ENCODE measurements at places on chromosomes 2 and 18.

- DNase-seq, result no peak
These were observed 57.0 kb upstream of the SCN1A start for GRCh38 chr2:166184789-166185188.

DNA sequence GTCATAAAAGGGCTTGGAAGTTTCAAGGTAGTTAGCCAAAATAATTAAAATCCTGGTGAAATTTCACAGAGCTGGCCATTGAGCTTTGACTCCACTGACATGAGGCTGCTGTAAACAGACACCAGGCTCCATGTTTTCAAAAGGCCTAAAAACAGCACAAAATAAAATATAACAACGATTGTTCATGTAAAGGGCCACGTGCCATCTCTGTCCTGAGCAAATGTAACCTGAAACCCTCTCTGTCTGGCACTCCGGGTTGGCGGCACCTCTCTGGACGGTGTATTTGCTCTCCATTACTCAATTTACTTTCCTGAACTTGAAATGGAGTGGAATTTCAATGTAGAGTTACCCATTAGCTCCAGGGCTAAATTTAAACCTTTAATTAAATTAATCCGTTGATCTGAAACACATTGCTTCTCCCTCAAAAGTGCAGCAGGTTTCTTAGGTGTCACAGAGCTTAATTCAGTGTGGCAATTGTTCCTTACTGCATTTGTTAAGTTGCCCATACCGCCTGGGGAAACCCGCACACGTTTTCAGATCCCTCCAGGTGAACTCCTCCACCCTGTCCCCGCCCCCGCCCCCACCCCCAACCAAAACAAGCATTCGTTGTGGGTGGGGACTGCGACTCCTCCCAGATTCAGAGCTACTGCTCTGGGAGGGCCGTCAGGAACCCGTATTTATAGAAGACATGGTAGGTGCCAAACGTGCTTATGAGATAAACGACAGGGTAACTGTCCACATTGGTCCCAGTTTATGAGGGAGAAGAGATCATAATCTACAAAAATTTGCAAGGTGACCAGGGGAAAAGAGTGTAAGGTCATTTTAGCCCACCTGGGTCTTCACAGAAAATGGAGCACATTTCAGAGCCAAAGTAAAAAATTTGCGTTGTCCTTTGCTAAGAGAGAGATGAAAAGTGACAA lies 1.2 kb upstream of the CABLES1 start:
- no peak for DNase-seq

- no peak for DNase-seq
These were observed 136.2 kb downstream of the BCL2 start for GRCh38 chr18:63183378-63183777.

DNA sequence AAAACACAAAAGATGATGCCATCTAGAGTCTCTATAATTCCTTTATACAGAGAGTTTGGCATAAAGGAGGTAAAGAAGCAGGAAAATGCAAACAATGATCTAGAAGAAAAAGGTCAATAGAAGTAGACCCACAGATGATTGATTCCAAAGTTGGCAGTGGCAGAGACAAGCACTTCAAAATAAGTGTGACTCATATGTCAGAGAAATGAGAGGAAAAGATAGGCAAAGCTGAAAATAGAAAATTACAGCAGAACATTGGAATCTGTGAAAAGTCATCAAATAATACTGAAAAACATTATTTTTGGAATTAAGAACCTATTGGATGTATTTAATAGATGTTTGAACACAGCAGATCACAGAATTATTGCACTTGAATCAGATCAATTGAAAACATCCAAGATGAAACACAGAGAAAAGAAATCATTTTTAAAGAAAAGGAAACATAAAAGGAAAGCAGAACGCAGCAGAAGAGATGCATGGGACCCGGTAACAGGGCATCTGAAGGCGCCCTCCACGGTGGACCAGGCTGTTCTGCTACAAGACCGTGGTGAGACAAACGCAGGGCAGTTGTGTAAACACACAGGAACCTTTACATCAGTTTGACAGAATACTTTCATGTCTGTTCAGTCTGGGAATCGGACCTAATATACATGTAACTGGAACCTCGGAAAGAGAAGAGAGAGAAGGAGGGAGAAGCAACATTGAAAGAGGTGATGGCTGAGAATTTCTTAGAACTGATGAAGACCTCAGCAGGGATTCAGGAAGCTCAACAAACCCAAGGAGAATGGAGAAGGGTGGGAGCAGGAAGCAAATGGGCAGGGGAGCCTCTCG lies 74.6 kb upstream of the GPC1 start:
- no peak for DNase-seq

DNA sequence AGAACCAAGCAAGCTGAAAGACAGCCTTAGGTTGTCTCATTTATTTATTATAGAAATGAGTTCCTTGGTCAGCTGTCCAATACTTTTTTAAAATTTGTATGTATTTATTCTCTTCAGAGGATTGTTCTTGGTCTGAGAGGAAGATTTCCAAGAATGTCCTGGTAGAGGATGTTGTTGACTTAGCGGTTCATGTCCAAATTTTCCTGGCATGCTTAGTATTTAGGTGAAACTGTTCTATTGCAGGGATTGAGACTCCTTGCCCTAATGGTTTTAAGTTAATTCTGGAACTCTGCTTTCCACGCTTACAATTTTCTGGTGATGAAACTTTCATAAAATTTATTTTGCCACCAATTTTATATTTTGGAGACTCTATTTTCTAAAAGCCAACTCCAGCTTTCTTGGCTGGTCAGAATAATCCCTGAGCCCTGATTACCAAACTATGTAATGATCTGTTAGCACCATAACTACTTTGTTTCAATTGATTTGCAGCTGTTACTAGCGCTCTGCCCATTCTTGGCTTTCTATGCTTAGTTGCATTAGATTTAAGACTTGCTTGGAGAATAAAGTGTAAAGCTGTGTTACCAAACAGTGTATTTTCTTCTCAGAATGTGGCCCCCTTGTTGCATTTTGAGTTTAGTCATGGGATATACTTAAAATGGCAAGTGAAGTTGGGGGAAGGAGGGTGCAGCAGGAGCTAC lies 1868.8 kb upstream of the CELF4 start:
- no peak for DNase-seq

DNA sequence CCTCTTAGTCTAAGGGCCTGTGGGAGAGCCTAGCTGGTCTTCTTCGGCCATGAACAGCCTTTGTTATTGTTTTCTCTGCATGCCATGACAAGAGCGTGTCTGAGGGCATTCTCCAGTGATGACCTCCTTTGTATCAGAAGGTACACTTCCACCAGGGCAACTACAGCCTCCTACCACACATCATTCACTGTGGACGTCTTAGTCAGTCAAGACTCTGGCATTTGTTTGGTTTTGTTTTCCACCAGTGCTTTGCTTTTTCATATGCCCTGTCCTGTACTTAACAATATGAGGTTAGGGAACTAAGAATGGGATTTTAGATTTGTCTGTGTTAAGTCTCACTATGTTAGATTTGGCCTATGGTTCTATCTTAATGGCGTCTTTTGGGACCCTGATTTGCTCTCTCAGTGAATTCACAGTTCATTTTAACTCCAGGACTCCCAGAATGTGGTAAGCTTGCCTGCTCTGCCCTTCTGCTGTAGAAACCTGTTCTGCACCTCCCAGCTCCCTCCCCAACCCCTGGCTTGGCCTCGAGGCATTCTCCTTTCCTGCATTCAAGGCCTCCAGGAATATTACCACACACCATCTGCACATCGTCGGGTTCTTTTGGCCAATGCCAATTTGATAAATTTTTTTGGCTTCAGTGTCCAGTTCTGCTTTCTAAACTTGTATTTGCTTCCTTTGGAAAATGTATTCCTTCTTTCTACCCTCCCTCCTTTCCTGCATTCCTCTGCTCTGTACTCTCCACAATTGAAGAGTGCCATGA lies 42.8 kb upstream of the IL1R1 start:
- DNase-seq, result no peak

- DNase-seq, result no peak
These were observed 41.7 kb downstream of the GALNT1 start for GRCh38 chr18:35623255-35623654.

- no peak for DNase-seq
These were observed 233.7 kb upstream of the EPC2 start for GRCh38 chr2:148410899-148411298.

DNA sequence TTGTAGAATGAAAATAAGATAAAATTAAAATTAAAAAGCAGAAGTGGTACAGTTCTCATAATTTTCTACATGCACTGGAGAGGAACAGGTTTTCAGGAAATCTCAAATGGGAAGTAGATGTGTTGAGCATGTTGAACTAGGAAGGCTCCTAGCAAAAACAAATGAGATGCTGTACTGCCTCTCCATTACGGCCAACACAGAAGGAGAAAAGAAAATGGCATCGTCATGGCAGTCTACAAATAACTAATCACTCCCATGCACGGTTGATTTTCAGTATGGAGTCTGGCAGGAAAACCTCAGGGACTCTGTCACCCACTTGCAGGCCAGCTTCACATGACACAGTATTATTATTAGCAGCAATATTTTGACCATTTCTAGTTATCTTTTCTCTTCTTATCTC lies 278.7 kb downstream of the NRXN1 start:
- DNase-seq, result no peak

DNA sequence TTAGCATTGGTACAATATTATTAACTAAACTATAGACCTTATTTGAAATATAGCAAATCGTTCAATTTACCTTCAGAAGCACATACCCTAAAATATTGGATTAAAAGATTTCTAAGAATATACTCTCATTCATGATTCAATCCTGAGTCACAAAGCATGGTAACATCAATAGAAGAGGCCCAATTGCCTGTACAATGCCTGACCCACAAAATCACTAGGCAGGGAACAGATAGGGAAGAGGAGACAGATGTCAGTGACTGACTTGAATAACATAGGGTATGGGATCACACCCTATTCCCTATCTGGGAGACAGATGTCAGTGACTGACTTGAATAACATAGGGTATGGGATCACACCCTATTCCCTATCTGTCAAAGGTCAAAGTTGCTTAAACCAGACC lies 611.6 kb upstream of the VRK2 start:
- DNase-seq, result no peak

- no peak for DNase-seq
These were observed 134.9 kb upstream of the KYNU start for GRCh38 chr2:142742371-142743214.

- DNase-seq, result no peak
These were observed 1.5 kb downstream of the CTDSP1 start for GRCh38 chr2:218400930-218401881.

- no peak for DNase-seq
These were observed 2.2 kb upstream of the TMBIM1 start for GRCh38 chr2:218294430-218295022.

DNA sequence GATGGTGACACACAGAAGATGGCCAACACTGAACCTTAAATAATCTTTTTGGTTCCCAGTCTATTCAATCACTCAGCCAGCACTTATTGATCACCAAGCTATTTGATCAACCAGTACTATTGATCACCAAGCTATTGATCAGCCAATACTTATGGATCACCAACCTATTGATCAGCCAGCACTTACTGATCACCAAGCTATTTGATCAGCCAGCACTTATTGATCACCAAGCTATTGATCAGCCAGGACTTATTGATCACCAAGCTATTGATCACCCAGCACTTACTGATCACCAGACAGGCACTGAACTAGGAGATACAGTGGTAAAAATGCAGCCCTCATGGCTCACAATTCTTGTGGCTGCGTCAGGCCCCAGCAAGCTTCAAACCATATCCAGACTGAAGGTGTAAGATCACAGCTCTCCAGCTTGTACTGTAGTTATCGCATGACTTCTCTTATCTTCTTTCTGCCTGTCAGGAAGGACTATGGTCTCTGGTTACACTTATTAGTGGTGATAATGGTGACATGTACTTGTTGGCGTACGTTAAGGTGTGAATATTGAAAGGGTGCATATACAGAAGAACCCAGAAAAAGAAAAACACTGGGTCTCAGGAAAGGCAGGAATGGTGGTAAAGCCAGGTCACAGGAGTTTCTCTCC lies 18.4 kb upstream of the B3GNT2 start:
- no peak for DNase-seq

DNA sequence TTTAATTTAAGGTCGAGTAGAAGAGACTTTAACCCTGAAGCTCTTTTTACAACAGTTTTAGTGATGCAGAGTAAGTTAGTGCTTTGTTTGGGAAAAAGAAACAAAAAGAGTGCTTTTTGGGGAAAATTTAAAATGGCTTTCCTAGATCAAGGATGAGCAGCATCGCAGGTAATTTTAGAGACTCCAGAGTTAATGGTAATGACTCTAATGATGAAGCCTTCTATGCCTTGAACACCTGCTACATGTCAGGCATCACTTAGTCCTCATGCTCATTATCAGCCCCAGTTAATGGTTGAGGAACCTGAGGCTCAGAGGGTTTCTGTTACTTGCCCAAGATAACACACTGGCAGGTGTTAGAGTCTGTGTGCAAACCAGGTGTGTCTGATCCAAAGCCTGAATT lies 167.8 kb downstream of the ACOXL start:
- no peak for DNase-seq

GRCh38 chr18:48022531-48023329 lies 92.3 kb upstream of the SMAD2 start:
- DNase-seq, result no peak

GRCh38 chr2:177797808-177798207 lies 274.8 kb downstream of the PDE11A start:
- no peak for DNase-seq

- DNase-seq, result no peak
These were observed 177.7 kb downstream of the INSIG2 start for GRCh38 chr2:118265873-118266455.

DNA sequence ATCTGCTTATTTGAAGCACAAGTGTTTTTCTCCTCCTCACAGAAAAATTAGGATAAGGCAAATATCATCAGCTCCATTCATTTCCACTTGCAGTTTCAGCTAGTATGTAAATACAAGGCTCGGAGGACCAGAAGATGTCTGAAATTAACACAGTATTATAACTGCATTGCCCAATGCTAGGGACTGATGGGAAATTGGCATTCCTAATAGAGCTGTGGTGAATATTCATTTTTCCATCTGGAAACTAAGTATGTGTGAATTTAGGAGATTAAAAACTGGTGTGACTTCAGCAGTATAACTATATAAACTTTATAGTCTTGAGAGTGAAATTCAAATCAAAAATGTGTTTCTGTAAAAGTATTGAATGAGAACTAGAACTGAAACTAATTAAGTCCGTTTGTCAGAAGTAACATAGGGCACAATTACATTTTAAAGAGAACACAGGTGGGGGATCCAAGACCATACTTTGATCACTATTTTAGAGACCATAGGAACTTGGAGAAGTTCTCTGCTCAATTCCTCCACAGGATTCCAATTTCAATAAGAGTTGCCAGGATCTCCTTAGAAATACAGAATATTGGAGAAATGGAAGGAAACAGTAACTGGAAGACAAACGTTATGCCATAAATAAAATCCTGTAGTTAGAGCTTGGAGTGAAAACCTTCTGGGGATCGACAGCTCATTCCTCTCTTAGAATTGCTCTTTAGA lies 12.1 kb upstream of the ITGA6 start:
- DNase-seq, result no peak

- DNase-seq, result no peak
These were observed 364.0 kb upstream of the MEIS1 start for GRCh38 chr2:66070721-66071602.

All from T follicular helper cell (primary cell).